T-helper 17 cell (primary cell): ENCODE measurements at places on chromosomes 3 and 15. TPM values are rescaled to one million over a fixed set of nuclear protein-coding genes. Genes with fewer than 3 reads are reported as not detected.

The DISP2 gene
- 0.02 TPM for total RNA-seq

GRCh38 chr3:117278424-117279190, 569.0 kb downstream of the TUSC7 start:
- no peaks in the 10 kb centered on the region for H3K4me1 ChIP-seq
- no peak overlapping the region for H3K27ac ChIP-seq
- H3K4me3 ChIP-seq = no peak overlapping the region
- H3K36me3 ChIP-seq = no peaks in the 10 kb centered on the region
- H3K27me3 ChIP-seq = no peaks in the 10 kb centered on the region

- peaks cover 14% of the 10 kb centered on the region for H3K4me1 ChIP-seq
- peak overlapping the region; percentile 86 for H3K4me3 ChIP-seq
- peaks cover 3% of the 10 kb centered on the region for H3K36me3 ChIP-seq
- DNase-seq = no peak
- peaks cover 79% of the 10 kb centered on the region for H3K27me3 ChIP-seq
Measured at GRCh38 chr15:89358435-89358754, 23.8 kb upstream of the POLG start.

The CYP1A1 gene
- total RNA-seq = 0.13 TPM

The MYLK gene
- 52.1 TPM for total RNA-seq

The GMNC gene
- total RNA-seq = not detected

- H3K4me3 ChIP-seq = no peak overlapping the region
- peak overlapping the region; percentile 21 for H3K27ac ChIP-seq
- H3K36me3 ChIP-seq = no peaks in the 10 kb centered on the region
- H3K4me1 ChIP-seq = peaks cover 19% of the 10 kb centered on the region
- H3K27me3 ChIP-seq = no peaks in the 10 kb centered on the region
Measured at GRCh38 chr15:88661041-88661700, 22.4 kb downstream of the ISG20 start.

The APPL1 gene
- 22.3 TPM for total RNA-seq
